ENCODE measurements at places on chromosomes 4 and X. TPM values are rescaled to one million over a fixed set of nuclear protein-coding genes. Genes with fewer than 3 reads are reported as not detected.

The CCDC110 gene
- 0.80 TPM for polyA plus RNA-seq

The YIPF6 gene
- 25.8 TPM for polyA plus RNA-seq

The BEND2 gene
- not detected for polyA plus RNA-seq

The GLOD5 gene
- polyA plus RNA-seq, result not detected

The GJB1 gene
- not detected for polyA plus RNA-seq

DNA sequence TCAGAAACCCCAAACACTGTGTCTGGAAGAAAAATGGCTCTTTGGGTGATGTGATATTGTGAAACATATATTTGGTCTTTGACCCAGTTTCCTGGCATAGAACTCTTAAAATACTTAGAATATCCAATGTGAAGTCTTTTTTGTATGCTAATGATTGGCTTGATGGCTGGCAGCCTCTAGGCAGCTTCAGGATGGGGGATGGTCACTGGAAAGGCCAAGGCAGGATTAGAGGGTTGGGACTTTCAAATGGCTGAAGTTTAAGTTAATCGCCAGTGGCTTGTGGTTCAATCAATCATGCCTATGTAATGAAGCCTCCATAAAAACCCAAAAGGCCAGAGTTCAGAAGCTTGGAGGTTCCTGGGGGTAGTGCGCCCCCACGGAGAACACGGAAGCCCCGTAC, 33.5 kb upstream of the ESX1 start:
- DNase-seq, result no peak

DNA sequence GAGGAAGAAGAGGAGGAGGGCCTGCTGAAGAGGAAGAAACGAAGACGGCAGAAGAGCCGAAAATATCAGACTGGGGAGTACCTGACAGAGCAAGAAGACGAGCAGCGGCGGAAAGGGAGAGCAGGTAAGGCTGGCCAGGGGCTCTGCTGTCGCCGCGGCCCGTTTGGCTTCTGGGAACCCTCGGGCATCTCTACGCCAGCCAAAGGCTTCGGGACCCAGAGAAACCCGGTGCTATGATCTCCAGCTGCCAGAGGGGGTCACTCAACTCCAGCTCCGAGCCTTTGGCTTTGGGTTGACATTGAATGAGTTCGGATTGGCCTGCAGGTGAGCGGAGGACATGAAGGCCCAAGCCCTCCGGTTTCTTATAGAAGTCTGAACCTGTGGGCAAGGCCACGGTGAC, 42.8 kb downstream of the BCORL1 start:
- DNase-seq, result no peak

DNA sequence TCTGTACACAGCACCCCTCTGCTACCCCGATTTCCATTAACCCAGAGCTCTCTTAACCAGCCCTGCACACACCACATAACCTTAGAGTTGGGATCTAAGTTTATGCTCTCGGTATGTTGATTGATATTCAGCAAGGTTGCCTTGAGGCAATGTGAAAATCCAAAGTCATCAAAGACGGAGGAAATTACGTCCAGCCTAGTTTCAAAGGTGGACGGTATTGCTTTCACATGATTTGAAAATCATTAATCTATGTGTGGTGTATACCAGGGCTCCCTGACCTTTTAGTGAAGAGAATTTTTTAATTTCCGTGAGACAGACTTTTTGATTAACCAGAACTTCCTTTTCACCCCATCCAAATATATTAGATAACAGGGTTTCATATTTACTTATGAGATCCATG, 272.5 kb upstream of the LCORL start:
- no peak for DNase-seq

DNA sequence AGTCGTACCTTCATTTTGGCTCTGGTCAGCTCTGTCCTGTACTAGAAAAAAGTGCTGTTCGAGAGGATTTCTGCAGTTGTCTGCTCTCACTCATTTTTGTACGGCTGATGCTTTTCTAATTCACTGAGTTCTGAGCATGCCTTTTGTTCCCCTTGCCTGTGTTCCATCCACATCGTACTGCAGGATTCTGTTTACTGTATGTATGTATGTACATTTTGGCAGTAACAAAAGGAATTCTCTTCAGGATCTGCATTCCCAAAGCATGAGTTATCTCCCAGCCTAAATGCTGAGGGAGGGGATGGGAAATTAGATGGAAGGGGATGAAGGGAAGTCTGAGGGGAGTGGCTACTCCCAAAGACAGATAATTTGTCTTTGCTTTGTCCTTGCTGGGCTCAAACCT, 87.6 kb downstream of the GBA3 start:
- no peak for DNase-seq

DNA sequence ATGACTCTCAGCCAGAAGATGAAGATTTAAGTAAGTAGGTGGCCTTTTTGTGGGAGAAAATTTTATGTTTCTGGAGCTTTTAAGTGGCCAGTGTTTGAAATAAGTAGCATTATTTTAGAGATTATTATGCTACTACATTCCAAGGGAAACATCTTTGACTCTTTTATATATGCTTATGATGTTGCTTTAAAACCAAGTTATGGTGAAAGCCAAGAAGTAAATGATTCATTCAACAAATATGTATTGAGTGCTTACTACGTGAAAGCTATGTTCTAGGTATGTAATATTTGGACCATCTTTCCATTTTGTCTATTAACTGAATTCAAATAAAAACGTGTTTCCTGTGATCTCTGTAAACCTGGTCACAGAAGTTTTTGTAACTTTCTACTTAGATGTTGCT, 58.3 kb downstream of the ZFX start:
- DNase-seq, result peak; percentile 10

DNA sequence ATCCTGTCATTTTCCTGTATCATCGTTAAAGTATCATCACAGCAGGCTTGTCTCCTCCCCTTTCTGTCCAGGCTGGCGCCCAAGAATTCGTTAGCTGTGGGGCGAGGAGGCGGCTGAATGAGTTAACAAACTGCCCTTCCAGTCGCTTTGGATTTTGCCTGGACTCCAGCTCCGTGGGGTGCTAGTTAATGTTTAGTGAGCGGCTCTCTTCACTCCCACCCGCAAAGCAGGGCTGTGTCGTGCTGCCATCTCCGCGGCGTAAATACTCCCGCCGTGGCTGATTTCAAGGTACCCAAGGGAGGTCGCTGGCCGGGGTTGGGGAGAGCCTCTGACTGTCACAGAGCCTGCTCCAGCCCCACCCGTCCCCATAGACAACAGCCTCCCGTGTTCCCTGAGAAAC, 44.9 kb upstream of the SPRY1 start:
- DNase-seq, result no peak

GRCh38 chrX:153648358-153649177, 1.6 kb downstream of the DUSP9 start:
- no peak for DNase-seq

- DNase-seq, result peak; percentile 90
Observed at GRCh38 chr4:98653890-98654867, 4.2 kb downstream of the TSPAN5 start.

Data from fibroblast of lung (primary cell).